ENCODE measurements at places on chromosomes 6 and 20. TPM values are rescaled to one million over a fixed set of nuclear protein-coding genes. Genes with fewer than 3 reads are reported as not detected.

HAO1 gene
- not detected for total RNA-seq

IMPG1 gene
- total RNA-seq: not detected

ROS1 gene
- total RNA-seq: not detected

- no peak for DNase-seq
- H3K27me3 ChIP-seq: no peaks in the 10 kb centered on the region
- H3K4me3 ChIP-seq: no peak overlapping the region
- H3K27ac ChIP-seq: no peak overlapping the region
- H3K4me1 ChIP-seq: peaks cover 7% of the 10 kb centered on the region
These were observed 323.0 kb downstream of the UTRN start for GRCh38 chr6:144607998-144608735.

DNA sequence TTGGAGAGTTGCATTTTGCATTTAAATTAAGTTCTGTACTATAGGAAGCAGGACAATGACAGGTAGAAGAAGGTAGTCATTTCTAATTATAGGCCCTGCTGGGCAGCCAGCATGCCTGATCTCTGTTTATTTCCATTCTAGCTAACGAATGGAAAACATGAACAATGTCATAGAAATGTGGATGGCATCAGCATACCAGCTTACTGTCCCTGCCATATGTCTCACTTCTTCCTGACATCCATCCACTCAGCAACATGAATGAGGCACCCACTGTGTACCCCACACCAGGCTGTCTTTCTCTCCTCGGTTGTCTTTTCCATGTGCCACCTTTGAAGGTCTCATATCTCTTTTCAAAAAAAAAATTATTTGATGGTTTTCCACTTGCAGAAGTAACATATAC, 11.1 kb downstream of the ADTRP start:
- H3K4me3 ChIP-seq: no peak overlapping the region
- H3K27ac ChIP-seq: no peak overlapping the region
- peaks cover 14% of the 10 kb centered on the region for H3K4me1 ChIP-seq

- H3K4me3 ChIP-seq: no peak within 1 kb of the TSS
- no peak within 1 kb of the TSS for H3K27ac ChIP-seq
- H3K36me3 ChIP-seq: no peaks in the 10 kb centered on the region
- no peaks in the 10 kb centered on the region for H3K27me3 ChIP-seq
These were observed at the start of gene PHACTR1 for GRCh38 chr6:12716298-12716916. PHACTR1 (plus strand) TSS chr6:12716767.

GRCh38 chr6:68468244-68468884, 166.7 kb upstream of the ADGRB3 start:
- DNase-seq: no peak
- H3K4me1 ChIP-seq: no peaks in the 10 kb centered on the region
- no peaks in the 10 kb centered on the region for H3K27me3 ChIP-seq
- no peaks in the 10 kb centered on the region for H3K36me3 ChIP-seq
- H3K27ac ChIP-seq: no peak overlapping the region

DNA sequence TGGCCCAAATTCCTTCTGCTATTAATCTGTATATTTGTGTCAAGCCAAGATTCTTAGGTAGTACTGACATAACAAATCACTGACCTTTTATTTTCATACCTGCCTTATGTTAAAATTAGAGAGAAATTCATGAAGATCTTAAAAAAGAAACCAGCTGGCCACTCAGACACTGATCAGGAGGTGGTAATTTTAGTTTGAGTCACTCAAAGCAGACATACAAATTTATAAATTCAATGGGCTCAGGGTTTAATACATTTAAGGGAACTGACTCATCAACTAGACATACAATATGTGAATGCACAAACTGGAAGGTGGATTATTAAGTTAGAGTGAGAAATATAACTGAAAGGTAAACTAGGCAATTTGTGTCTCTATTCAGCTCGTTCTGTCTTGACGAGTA, 711.9 kb upstream of the EYS start:
- H3K27ac ChIP-seq: no peak overlapping the region
- no peaks in the 10 kb centered on the region for H3K4me1 ChIP-seq
- no peak for DNase-seq
- no peaks in the 10 kb centered on the region for H3K27me3 ChIP-seq
- H3K36me3 ChIP-seq: no peaks in the 10 kb centered on the region

- H3K4me3 ChIP-seq: no peak overlapping the region
- no peaks in the 10 kb centered on the region for H3K36me3 ChIP-seq
- H3K27me3 ChIP-seq: no peaks in the 10 kb centered on the region
- H3K27ac ChIP-seq: no peak overlapping the region
- DNase-seq: no peak
These were observed 509.8 kb upstream of the JARID2 start for GRCh38 chr6:14735956-14736486.

All from natural killer cell (primary cell).